ENCODE measurements at places on chromosomes 13 and 19.

GRCh38 chr19:29409076-29409862 lies 116.5 kb upstream of the VSTM2B start:
- DNase-seq, result no peak

- DNase-seq, result no peak
These were observed 2.5 kb upstream of the GARIN5A start for GRCh38 chr19:50478901-50479715.

DNA sequence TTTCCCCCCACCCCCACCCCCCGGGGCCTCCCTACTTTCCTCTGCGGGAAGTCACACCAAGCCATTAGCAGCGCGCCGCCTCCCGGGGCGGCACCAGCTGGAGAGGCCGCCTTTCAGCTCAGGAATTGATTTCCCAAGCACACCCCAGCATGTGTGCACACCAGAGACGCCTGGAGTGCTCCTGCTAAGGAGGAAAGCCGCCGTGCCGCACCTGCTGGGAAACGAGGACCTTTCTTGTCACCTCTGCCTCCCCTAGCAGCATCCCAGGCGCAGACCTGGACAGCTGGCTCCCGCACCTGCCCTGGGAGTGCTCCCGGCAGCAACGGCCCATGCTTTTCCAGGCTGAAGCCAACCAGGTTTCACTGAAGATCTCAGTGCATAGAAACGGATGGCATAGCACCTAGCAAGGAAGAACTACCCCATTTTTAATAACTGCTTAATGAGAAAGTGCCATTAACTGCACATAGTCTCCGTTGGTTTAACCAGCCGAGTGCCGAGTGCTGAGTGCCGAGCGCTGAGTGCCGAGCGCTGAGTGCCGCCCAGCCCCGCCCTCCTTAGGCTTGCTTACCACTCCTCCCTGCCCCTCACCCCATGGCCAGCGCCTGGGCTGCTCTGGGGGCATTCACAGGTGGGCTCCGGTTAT lies 165.0 kb downstream of the USP12 start:
- DNase-seq, result peak; percentile 33

GRCh38 chr13:40910324-40911050 lies 108.6 kb downstream of the ELF1 start:
- no peak for DNase-seq

GRCh38 chr19:58361900-58362271 lies 665 bp downstream of the ZNF497 start:
- DNase-seq, result peak; percentile 62

- DNase-seq, result no peak
These were observed 331.5 kb downstream of the ZNF536 start for GRCh38 chr19:30703645-30704044.

DNA sequence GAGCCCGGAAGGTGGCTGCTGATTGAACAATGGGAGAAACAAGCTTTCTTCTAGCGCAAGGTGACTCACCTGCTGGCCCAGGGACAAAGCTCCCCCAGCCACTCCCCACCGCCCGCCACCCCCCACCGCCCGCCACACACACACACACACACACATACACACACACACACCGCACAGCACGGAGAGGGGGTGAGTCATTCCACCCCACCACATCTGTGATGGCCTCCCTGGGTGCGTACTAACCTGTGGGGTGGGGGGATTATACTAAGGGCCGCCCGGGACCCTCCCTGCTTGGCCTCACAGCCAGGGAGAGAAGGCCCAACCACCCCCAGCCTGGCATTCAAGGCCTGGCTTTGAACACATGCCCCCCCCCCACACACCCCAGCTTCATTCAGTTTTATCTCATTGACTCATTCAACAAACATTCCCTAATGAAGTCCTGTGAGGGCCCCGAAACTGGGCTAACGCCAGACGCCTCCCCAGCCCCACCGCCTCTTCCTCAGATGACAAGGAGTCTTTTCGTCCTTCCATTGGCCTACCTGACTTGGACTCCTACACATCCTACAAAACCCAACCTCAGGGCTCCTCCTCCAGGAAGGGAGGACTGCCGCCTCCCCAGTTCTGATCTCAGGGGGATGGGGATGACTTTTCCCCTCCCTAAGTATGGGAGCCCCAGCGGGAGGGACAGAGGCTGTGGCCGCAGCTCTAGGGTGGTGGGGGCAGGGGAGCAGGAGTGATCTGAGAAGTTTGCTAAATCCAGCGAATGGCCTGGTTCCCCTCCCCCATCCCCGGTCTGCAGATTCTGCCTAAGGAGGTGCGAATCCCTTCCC lies 5.8 kb upstream of the ONECUT3 start:
- no peak for DNase-seq

- DNase-seq, result no peak
These were observed 81.2 kb downstream of the COL4A2 start for GRCh38 chr13:110388108-110388943.

Data from inflammatory macrophage (primary cell).